Activated naive CD4-positive, alpha-beta T cell treated with anti-CD3 and anti-CD28 coated beads for 36 hours (primary cell): ENCODE measurements at places on chromosomes 1 and 21.

DNA sequence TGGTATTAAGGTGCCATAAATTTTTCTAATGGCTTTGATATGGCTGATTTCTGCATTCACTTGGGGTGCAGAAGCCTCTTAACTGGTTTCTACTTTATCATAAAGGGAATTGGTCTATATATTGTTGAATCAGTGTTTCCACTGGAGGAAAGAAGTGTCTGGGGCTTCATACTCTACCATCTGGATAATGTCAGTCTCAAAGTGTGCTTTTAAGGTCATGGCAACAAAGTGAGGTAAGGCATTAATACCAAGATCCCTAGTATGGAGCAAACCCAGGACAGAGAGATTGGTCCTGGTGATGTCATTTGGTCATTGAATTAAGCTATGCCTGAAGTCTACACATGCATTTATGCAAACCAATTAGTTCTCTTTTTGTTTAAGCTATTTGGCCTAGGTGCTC is 309.9 kb downstream of the DUSP10 start:
- no peak for DNase-seq
- H3K36me3 ChIP-seq, result no peaks in the 10 kb centered on the region
- H3K27ac ChIP-seq, result no peak overlapping the region
- H3K4me3 ChIP-seq, result no peak overlapping the region

GRCh38 chr1:212221801-212222200 is 63.4 kb upstream of the PPP2R5A start:
- H3K36me3 ChIP-seq, result no peaks in the 10 kb centered on the region
- H3K4me3 ChIP-seq, result no peak overlapping the region
- no peaks in the 10 kb centered on the region for H3K27me3 ChIP-seq

DNA sequence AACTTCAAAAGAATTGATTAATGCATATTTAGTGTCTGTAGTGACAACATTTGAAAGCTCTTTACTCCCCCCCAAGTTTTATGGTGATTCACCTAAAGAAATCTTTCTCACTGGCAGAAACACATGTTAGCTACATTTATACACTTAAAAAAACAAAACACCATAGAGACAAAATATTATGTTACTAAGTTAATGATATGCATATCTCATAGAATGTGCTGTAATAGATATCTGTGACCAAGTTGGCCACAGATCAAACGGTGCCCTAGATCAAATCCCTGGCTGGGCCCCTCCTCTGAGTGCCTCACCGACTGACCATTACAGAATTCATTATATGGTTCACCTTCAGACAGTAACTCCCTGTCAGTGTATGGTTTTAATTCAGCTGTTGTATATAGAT is 322.1 kb upstream of the LYPLAL1 start:
- H3K4me1 ChIP-seq, result no peaks in the 10 kb centered on the region
- no peak overlapping the region for H3K27ac ChIP-seq
- H3K36me3 ChIP-seq, result no peaks in the 10 kb centered on the region
- H3K4me3 ChIP-seq, result no peak overlapping the region

DNA sequence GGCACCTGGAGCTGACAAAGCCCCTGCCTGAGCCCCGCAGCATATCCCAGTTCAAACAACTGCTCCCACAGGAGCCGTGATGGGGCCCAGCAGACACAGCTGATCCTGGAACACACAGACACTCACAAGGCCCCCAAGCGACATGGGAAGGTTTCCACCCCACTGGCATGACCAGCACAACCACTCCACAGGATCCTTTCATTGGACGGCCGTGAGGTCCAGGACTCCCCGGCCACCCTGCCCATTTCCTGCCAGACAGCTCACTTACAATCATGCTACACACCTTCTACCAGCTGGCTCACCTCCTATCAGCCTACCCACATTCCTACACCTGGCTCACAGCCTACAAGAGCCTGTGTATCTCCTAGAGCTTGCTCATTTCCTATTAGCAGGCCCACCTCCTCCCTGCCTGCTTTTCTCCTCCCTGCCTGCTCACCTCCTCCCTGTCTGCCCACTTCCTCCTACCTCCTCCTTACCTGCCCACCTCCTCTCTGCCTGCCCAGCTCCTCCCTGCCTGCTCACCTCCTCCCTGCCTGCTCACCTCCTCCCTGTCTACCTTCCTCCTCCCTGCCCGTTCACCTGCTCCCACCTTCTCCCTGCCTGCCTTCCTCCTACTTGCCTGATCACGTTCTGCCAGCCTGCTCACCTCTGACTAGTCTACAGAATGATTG is 73.9 kb downstream of the MATN1 start:
- no peak overlapping the region for H3K27ac ChIP-seq
- H3K4me1 ChIP-seq, result peaks cover 12% of the 10 kb centered on the region
- no peak overlapping the region for H3K4me3 ChIP-seq
- DNase-seq, result no peak
- peaks cover 19% of the 10 kb centered on the region for H3K27me3 ChIP-seq
